ENCODE measurements at places on chromosomes 16 and 17.

DNA sequence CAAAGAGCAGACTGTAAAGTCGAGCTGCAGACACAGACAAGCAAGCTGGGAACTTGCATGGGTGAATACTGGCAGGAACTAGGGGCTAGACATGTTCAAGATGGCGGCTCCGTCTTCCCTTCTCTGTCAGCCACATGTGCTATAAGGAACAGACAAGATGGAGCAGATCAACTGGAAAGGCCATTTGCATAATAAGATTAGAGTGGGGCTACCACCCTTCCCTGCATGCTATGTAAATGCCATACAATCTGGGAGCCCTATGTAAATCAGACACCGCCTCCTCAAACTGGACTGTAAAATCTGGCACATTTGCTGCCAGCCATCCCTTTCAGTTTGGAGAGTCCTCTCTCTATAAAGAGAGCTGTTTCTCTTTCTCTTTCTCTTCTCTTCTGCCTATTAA lies 640.1 kb upstream of the CDH8 start:
- no peak for DNase-seq

DNA sequence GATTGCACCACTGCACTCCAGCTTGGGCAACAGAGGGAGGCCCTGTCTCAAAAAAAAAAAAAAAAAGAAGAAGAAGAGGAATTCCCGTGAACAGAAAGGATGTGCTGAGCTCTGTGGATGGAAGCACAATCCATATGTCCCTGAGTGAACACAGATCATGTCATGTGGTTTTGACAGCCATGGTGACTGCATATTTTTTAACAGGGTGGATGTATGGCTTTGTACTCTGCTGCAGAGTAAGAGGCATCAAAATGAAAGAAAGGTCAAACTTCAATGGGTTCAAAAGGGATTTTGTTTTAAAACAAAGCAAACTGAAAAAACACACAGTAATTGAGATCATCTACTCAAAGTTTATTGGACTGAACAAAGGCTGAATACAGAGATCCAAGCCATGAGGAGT lies 31.5 kb downstream of the MXRA7 start:
- DNase-seq: no peak

- DNase-seq: no peak
Observed at GRCh38 chr16:65392806-65393565, 271.1 kb upstream of the CDH11 start.

DNA sequence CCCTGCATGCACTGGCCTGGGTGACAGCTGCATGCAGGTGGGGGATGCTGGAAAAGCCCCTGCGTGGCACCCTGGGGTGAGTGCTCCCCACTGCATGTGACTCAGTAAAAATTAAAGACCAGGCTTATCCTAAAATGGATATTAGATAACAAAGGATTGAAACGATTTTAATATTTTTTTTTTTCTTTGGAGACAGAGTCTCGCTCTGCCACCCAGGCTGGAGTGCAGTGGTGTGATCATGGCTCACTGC lies 334.9 kb downstream of the C16orf95 start:
- DNase-seq: no peak

- DNase-seq: no peak
Observed at GRCh38 chr17:69677130-69677529, 262.6 kb downstream of the MAP2K6 start.

- DNase-seq: no peak
Observed at GRCh38 chr17:41939044-41939692, 8.8 kb downstream of the ODAD4 start.

DNA sequence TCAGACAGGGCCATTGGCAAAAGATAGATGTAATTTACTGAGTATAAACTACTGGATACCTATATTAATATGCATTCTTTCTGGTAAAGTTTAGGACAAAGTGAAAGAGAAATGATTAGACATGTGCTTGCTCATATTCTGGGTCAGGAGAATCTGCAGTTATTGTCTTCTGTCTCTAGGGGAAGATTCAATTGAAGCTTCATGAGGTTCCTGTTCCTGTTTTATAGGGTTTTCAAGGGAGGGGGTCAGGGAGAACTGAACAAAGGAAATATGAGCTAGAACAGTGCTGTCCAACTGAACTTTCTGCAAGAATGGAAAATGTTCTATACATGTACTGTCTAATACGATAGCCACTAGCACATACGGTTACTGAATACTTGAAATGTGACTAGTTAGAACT lies 59.3 kb upstream of the CORO6 start:
- DNase-seq: no peak
